ENCODE measurements at places on chromosomes 3 and 15.

DNA sequence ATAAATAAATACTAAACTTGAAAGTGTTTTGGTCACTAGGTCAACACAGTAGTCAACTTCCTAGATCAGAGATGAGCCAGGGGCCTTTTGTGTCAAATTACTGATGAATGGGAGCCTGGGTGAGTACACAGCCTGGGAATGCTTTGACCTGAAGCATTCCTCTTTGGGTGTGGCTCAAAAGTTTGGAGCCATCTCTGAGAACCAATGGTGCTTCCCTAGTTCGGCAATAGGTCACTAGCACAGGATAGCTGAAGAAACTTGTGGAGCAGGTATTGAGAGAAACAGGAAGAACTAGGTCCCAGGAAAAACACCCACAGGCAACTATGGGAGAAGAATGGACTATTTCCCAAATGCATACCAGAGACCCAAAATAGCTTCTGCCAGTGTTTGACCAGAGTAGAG lies 56.6 kb upstream of the PLXND1 start:
- DNase-seq, result no peak

GRCh38 chr3:122959339-122959738 lies 68.2 kb downstream of the SEMA5B start:
- no peak for DNase-seq

DNA sequence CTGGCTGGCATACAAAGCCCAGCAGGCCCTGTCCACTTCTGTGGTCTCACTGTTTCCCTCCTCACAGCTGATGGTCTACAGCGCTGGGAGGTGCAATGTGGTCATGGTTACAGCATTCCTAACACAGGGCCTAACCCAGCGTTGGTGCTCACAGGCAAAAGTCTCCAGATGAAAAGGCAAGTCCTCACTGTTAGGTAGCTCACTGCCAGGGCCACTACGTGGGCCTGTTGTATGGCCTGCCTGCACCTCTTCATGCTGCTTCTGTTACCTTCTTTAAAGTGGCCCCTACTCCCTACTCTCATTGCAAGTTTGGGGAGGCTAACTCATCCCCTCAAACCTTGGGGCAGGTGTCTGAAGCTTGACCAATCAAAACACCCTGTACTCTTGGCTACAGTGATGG lies 31.3 kb downstream of the CCDC13 start:
- DNase-seq, result no peak

GRCh38 chr3:37905346-37905745 lies 43.7 kb downstream of the CTDSPL start:
- DNase-seq, result no peak

GRCh38 chr3:46866720-46867549 lies 3.7 kb upstream of the MYL3 start:
- peak; percentile 88 for DNase-seq

DNA sequence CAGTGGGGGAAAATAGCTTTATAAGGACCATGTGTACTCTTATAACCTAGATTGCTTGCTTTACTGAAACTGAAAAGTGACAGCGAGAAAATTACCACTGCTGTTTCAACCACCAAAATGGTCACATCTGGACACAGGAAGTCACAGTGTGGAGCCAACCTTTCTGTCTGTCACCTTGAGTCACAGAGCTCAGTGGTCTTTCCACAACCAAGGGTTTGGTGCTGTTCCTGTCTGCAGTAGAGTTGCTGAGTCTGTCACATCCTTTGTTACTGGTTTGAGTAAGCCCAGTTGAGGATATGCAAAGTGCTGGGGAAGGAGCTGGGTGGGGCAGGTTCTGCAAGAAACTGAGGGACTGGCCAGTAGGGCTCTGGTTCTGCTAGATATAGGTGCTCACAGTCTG lies 139.1 kb upstream of the EIF1B start:
- DNase-seq, result no peak

DNA sequence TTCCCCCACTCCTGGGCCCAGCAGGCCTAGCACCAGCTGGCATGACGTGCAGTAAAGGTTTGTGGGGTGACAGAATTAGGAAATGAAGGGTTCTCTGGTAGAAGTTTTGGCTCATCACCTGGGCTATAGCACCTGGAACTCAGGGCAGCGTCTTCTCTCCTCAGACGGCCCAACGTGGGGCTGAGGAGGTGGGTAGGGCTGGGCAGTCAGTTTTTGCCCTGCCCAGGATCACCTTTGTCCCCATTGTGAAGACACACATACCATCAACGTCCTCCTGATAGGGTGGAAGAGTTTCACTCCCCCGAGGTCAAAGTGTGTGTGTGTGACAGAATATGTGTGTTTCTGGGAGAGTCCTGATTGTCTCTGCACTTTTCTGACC lies 12.1 kb downstream of the KBTBD13 start:
- DNase-seq, result no peak

DNA sequence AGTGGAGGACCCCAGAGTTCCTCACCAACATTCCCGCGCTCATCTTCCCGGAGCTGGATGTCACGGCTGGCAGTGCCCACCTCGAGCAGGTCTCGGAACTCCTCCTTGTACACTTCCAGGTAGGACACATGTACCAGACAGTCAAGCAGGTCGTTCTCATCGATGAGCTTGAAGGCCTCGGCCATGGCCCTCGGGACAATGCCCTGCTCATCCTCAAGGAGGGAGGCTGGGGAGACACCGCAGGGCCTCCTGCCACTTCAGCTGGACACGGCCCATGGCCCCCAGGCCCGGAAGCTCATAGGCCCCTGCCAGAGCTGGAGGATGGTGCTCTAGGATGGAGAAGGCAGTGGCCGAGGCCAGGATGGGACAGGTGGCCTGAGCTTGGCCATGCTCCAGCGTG lies 5.6 kb downstream of the KIF7 start:
- DNase-seq, result no peak

DNA sequence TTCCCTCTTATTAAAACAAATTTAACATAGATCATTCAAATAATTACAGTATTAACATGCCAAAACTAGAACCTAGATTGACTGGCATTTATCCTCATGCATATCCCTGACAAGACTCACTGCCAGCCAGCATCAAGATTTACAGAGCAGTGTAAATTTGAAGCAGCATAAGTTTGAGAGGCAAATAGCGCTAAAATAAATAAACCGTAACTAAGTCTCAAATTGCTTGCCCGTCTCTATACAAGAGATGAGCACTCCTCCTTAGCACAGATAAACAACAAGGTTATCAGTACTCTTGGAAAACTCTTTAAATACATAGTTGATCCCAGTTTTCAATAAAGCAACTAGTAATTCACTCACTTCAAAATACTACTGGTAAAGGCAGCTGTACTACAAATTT lies 29.6 kb downstream of the MSL2 start:
- DNase-seq, result no peak

DNA sequence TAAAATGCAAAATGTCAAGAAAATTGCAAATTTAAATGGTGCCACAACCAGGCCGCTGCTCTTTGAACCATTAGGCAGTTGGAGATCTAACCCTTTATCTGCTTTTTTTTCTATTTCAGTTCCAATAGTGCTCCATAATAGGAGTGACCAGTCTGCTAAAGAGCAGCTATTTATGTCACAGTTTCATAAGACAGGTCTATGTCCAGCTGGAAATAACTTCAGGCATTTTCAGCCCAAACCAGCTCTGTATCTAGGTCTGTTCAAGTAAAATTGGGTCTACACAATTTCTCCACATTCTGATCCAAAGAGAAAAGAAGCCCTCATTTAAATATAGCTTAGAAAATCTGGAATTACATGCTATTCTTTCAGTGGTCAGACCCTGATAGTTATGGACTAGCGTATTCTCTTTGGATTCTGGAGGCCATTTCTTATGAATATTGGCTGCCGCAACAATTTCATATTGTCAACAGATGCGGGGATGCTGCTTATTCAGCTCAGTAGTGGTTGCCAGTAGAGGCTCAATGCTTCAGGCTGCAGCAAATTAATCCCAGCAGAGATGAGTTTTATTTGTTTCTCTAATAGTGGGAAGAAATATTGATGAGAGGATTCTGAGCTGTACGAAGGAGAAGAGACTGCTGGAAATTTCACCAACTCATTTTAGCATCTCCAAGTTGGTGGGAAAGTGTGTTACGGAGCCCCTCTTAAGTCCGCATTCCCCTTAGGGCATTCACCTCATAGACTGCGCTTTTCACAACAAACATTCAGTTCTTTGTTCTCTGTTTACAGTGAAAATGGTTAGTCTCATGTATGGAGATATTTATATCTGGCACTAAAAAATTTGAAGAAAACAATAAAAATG lies 887.0 kb downstream of the ROBO1 start:
- DNase-seq, result no peak

- no peak for DNase-seq
These were observed 116.7 kb upstream of the LPP start for GRCh38 chr3:188037195-188037718.

GRCh38 chr3:120451272-120451761 lies 525 bp upstream of the FSTL1 start:
- DNase-seq, result no peak

GRCh38 chr3:155804323-155804722 lies 1.8 kb downstream of the C3orf33 start:
- no peak for DNase-seq

DNA sequence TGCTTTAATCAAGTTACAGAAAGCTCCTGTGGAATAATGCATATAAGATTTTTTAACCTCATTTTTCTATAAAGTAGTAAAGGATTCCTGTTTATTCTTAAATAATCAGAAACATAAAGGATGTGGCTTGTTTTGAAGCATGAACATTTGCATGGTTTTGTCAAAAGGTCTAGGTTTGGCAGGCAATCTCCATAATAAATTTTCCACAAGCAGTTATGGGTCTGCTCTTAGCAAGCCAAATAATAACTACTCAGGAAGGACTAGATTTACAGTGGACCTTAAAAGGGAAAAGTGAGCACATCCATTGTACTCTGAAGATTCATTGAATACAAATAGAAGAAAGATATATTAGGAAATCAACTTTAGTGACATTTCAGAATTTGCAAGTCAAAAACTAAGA lies 407.3 kb upstream of the CBLB start:
- no peak for DNase-seq

DNA sequence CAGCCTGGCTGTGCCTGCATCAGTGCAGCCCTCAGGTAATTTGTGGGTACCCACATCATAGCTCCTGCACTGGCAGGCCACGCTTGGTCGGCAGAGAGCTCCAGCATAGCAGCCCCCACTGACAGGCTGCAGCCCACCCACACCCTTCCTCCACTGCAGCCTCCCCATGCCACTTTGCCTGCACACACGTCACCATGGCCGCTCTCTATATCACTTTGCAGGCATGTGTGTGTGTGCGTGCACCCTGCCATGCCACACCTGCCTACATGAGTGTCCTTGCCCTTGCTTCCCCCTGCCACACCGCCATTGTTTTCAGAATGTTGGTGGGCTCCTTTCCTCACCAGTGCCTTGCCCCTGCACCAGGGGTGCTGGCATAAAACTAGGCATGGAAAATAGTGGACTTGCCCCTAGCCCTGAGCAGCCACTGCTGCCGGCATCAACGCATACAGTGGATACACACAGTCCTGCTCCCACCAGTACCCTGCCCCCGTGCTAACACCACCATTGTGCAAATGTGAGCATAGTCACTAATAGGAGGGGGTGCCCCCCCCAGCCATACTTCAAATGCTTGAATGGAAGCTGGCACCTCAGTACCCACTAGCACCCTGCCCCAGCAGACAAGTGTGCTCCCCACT lies 278.7 kb upstream of the MANF start:
- no peak for DNase-seq

DNA sequence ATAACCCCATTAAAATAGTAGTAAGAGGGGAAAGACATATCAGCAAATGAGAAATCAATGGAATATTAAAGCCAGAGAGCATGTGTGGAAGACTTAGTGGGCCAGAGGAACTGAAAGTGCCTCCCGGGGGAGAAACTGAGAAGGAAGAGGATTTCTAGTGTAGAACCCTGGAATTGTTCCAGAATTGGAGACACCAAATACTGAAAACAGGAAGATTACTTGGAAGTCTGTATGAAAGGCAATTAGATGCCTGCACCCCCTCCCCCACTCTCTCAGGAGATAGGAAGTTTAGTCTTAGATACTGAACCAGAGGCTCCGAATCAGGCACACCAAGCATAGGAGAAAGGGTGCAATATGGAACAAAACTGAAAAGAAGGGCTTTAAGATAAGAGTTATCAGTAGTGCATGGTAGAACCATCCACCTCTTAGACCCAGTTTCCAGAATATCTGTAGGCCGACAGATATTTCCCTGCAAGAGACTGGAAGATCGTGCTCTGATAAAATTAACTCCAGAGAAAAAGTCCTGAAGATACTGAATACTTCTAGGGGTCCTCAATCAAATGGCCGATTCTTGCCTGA lies 32.4 kb downstream of the KLHL18 start:
- DNase-seq, result no peak

- DNase-seq, result no peak
These were observed 507 bp upstream of the JMJD7 start for GRCh38 chr15:41827290-41827879.

- DNase-seq, result no peak
These were observed 17.9 kb downstream of the PXK start for GRCh38 chr3:58350627-58351013.

DNA sequence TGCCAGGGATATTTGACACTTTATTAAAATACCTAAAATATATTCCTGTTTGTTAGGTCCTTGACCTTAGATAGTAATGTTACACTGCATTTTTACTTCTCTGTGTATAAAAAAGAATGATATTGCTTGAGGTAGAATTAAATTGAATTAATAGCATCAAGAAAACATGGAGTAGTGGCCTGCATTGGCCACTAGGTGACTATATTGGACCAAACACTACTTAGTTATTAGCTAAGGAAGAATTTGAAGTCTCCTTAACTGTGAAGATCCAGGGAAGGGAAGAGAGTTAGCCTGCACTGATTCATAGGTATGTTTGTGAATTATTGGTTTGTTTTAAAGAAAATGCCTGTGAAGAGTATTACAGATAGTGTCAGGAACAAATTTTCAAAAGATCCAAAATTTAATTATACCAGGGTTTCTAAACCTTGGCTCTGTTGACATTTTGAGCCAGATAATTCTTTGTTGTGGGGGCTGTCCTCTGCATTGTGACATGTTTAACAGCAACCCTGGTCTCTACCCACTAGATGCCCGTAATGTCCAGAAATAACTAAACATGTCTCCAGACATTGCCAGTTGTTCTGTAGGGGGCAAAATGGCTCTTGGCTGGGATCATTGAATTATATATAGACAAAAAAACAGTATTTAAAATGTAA lies 103.6 kb upstream of the THSD4 start:
- DNase-seq, result no peak

DNA sequence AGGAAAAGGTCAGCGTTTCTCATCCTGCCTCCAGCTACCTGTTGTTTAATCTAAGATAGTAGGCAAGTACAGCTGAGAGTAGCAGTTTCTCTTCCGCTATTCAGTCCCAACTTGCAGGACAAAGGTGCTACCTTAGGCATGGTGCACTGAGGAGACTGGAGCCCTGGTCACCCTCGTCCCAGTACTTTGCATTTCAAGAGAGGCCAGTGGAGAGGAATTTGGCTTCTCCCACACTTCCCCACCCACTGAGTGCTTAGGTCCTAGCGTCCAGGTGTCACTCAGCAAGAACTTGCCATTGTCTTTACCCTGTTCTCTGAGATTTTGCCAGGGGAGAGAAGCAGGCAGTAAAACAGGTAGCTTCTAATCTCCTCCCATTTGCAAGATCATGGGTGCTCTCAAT lies 12.5 kb upstream of the RPN1 start:
- DNase-seq, result no peak
